ENCODE measurements at places on chromosomes 2 and 18. TPM values are rescaled to one million over a fixed set of nuclear protein-coding genes. Genes with fewer than 3 reads are reported as not detected.

GRCh38 chr2:180572346-180572745 lies 408.1 kb upstream of the UBE2E3 start:
- DNase-seq, result no peak

DNA sequence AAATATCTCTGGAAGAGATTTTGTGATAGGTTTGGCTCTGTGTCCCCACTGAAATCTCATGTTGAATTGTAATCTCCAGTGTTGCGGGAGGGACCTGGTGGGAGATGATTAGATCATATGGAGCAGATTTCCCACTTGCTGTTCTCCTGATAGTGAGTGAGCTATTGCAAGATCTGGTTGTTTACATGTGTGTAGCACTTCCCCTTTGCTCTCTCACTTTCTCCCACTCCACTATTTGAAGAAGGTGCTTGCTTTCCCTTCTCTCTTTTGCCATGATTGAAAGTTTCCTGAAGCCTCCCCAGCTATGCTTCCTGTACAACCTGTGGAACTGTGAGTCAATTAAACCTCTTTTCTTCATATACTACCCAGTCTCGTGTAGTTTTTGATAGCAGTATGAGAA lies 97.0 kb upstream of the FN1 start:
- DNase-seq, result no peak

Gene SERPINB11
- not detected for total RNA-seq

GRCh38 chr2:240586919-240587800 lies 626 bp downstream of the CAPN10 start:
- DNase-seq, result no peak

- no peak for DNase-seq
These were observed 2.9 kb upstream of the CLEC4F start for GRCh38 chr2:70823249-70823648.

Gene AQP12A
- total RNA-seq, result not detected

GRCh38 chr2:186697536-186697935 lies 3.7 kb downstream of the FAM171B start:
- no peak for DNase-seq
